Spleen (tissue), 13 donors: ENCODE measurements at places on chromosomes 7 and 10.
A peak's percentile ranks its signal among the peaks of the same experiment; 100 is the strongest.

DNA sequence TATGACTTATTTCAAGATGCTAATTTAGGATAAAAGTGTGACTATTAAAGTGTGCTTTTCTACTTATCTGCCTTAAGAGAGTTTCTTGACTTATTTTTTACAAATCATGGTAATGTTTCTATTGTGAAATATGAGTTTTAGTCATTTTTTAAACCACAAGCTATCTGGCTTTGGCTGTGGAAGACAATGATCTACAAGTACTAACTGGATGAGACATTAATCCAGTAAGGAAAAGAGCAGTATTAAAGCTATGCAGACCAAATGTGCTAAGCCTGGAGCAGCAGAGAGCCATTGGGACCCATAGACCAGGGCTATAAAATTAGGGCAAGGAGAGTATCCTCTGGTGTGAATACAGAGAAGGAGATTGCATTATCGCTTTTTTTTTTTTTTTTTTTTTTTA lies 92.4 kb downstream of the SEMA3A start:
- H3K27me3 ChIP-seq, result no peaks in the 10 kb centered on the region
- no peaks in the 10 kb centered on the region for H3K36me3 ChIP-seq
- no peaks in the 10 kb centered on the region for H3K4me1 ChIP-seq
- no peak overlapping the region for H3K4me3 ChIP-seq
- no peak overlapping the region for H3K27ac ChIP-seq

- no peaks in the 10 kb centered on the region for H3K4me1 ChIP-seq
- H3K27ac ChIP-seq, result no peak overlapping the region
- no peak for DNase-seq
- H3K36me3 ChIP-seq, result no peaks in the 10 kb centered on the region
- H3K4me3 ChIP-seq, result no peak overlapping the region
Measured at GRCh38 chr7:148472406-148472805, 118.2 kb upstream of the C7orf33 start.

GRCh38 chr7:93902777-93903423 lies 3.5 kb upstream of the GNGT1 start:
- H3K27ac ChIP-seq, result no peak overlapping the region
- no peaks in the 10 kb centered on the region for H3K36me3 ChIP-seq
- no peaks in the 10 kb centered on the region for H3K27me3 ChIP-seq
- H3K4me1 ChIP-seq, result no peaks in the 10 kb centered on the region

GRCh38 chr7:74031403-74032190 lies 3.6 kb downstream of the ELN start:
- no peak overlapping the region for H3K4me3 ChIP-seq
- DNase-seq, result no peak
- H3K27ac ChIP-seq, result no peak overlapping the region
- peaks cover 6% of the 10 kb centered on the region for H3K4me1 ChIP-seq
- H3K27me3 ChIP-seq, result no peaks in the 10 kb centered on the region
- H3K36me3 ChIP-seq, result no peaks in the 10 kb centered on the region

GRCh38 chr10:86329896-86330680 lies 36.5 kb downstream of the GRID1 start:
- H3K4me3 ChIP-seq, result no peak overlapping the region
- H3K27ac ChIP-seq, result no peak overlapping the region
- no peaks in the 10 kb centered on the region for H3K36me3 ChIP-seq

GRCh38 chr10:81116201-81116600 lies 578.5 kb downstream of the SH2D4B start:
- no peak overlapping the region for H3K27ac ChIP-seq
- no peak overlapping the region for H3K4me3 ChIP-seq
- no peaks in the 10 kb centered on the region for H3K36me3 ChIP-seq
- no peaks in the 10 kb centered on the region for H3K4me1 ChIP-seq

- no peak overlapping the region for H3K27ac ChIP-seq
- no peak overlapping the region for H3K4me3 ChIP-seq
- no peaks in the 10 kb centered on the region for H3K36me3 ChIP-seq
- no peak for DNase-seq
- H3K27me3 ChIP-seq, result no peaks in the 10 kb centered on the region
Measured at GRCh38 chr10:110972231-110973134, 53.1 kb downstream of the SHOC2 start.

- H3K27ac ChIP-seq, result no peak overlapping the region
- no peaks in the 10 kb centered on the region for H3K36me3 ChIP-seq
- DNase-seq, result no peak
- no peak overlapping the region for H3K4me3 ChIP-seq
- no peaks in the 10 kb centered on the region for H3K27me3 ChIP-seq
Measured at GRCh38 chr10:16384021-16384420, 52.8 kb upstream of the PTER start.

GRCh38 chr7:135493362-135493761 lies 16.5 kb downstream of the CNOT4 start:
- no peak overlapping the region for H3K4me3 ChIP-seq
- no peak for DNase-seq
- H3K27ac ChIP-seq, result no peak overlapping the region
- peaks cover 72% of the 10 kb centered on the region for H3K4me1 ChIP-seq
- no peaks in the 10 kb centered on the region for H3K36me3 ChIP-seq

- H3K4me1 ChIP-seq, result peaks cover 7% of the 10 kb centered on the region
- H3K27ac ChIP-seq, result no peak overlapping the region
- H3K27me3 ChIP-seq, result no peaks in the 10 kb centered on the region
- no peak for DNase-seq
Measured at GRCh38 chr10:3475367-3475766, 302.8 kb upstream of the PITRM1 start.

DNA sequence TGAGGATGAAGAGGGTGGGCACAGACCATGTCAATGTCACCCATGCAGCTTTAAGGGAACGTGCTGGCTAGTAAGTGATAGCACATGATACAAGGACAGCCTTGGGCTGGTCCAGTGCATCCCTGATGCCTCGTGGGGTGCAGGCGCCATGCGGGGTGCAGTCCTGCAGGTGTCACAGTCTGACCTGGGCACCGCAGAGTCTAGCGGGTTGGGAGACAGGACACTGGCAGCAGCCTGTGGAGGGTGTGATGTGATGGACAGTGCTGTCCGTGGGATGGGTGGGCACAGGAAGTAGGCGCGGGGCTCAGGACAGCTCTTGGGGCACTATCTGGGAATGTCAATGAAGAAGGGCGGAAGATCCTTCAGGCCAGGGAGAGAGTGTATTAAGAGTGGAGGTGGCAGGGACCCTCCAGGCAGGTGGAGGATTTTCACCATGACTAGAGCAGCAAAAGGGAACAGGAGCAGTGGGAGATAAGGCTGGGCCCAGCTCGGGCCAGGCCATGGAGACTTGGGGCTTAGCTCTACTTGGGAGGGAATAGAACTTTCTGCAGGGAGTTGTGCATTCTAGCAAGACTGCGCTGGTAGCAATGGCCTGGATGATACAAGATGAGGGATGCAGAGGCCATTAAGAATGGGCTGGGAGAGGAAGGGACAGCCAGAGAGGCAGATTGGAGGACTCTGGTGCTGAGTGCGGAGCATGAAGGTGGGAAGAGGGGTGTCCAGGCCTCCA lies 122.5 kb downstream of the PTPN20 start:
- DNase-seq, result peak; percentile 62
- H3K4me3 ChIP-seq, result no peak overlapping the region
- H3K27ac ChIP-seq, result no peak overlapping the region

- no peak overlapping the region for H3K27ac ChIP-seq
- no peaks in the 10 kb centered on the region for H3K4me1 ChIP-seq
- DNase-seq, result no peak
- H3K4me3 ChIP-seq, result no peak overlapping the region
Measured at GRCh38 chr10:101085846-101086245, 24.1 kb downstream of the KAZALD1 start.

GRCh38 chr10:128973221-128973620 lies 493.8 kb upstream of the MGMT start:
- no peak overlapping the region for H3K4me3 ChIP-seq
- DNase-seq, result no peak
- no peaks in the 10 kb centered on the region for H3K4me1 ChIP-seq
- H3K27ac ChIP-seq, result no peak overlapping the region
